ENCODE measurements at places on chromosomes 3 and 15.

- no peak overlapping the region for H3K4me3 ChIP-seq
- H3K36me3 ChIP-seq: peaks cover 10% of the 10 kb centered on the region
Measured at GRCh38 chr3:138271189-138271794, 58.4 kb downstream of the NME9 start.

DNA sequence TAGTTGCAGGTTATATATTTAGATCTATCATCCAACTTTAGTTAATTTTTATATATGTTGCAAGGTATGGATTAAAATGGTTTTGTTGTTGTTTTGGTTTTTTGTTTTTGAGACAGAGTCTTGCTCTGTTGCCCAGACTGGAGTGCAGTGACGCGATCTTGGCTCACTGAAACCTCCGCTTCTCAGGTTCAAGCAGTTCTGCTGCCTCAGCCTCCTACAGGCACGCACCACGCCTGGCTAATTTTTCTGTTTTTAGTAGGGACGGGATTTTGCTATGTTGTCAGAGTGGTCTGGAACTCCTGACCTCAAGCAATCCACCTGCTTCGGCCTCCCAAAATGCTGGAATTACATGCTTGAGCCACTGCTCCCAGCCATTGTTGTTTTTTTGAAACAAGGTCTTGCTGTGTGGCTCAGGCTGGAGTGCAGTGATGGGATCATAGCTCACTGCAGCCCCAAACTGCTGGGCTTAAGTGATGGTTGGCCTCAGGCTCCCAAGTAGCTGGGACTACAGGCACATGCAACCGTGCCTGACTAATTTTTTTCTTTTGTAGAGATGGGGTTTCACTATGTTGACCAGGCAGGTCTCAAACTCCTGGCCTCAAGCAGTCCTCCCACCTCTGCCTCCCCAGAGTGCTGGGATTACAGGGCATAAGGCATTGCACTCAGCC, 92.0 kb downstream of the ZNF609 start:
- no peak overlapping the region for H3K4me3 ChIP-seq
- no peaks in the 10 kb centered on the region for H3K27me3 ChIP-seq
- H3K36me3 ChIP-seq: no peaks in the 10 kb centered on the region
- DNase-seq: no peak

- H3K4me1 ChIP-seq: no peaks in the 10 kb centered on the region
- H3K4me3 ChIP-seq: no peak overlapping the region
- no peaks in the 10 kb centered on the region for H3K36me3 ChIP-seq
- no peak overlapping the region for H3K27ac ChIP-seq
- no peaks in the 10 kb centered on the region for H3K27me3 ChIP-seq
- DNase-seq: no peak
Measured at GRCh38 chr3:26712211-26713026, 89.8 kb downstream of the LRRC3B start.

DNA sequence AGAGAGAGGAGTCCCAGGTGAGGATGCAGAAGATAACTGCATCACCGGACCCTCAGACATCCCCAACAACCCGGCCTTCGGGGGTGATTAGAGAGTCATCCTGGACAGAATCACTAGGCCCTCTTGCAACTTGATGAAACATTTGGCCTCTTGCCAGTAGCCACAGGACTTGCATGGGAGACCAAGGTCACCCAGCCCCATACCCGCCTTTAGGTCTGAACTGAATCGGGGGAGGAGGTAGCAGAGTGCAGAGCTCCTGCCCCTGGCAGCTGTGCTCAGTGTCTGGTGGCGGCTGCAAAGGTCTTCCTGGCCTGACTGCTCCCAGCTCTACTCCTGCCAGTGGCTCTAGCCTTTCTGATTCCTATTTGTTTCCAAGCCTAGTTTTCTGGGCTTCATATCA, 12.4 kb downstream of the PIF1 start:
- H3K27ac ChIP-seq: no peak overlapping the region
- DNase-seq: no peak
- H3K4me1 ChIP-seq: no peaks in the 10 kb centered on the region
- no peak overlapping the region for H3K4me3 ChIP-seq
- H3K27me3 ChIP-seq: peaks cover 6% of the 10 kb centered on the region

DNA sequence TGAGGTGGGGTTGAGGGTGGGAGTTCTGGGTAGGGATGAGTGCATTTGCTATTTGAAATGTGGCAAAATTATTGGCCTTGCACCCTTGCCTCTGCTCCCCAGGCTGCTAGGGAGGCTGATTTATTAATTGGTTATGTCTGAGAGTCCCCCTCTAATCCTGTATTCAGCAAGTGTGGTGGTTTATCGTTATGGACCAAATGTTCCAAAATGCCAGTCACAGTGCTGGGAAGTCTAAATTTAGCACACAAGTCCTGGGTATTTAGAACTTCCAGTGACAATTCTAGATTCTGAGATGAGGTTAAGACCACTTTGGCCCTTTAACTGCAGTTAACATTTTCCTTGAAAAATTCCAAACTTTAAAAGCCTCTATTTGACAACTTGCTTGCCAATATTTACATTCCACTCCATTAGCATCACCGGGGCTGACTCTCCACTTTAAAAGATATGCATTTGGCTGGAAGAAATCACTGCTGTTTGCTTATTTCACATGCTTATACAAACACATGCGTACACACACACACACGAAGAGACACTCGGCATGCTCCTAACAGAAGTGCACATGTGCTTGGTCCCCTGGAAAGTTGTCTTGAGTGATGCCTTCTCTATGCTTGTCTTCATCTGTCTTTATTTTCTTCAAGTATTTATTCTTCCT, 247.7 kb downstream of the IL20RB start:
- H3K27me3 ChIP-seq: no peaks in the 10 kb centered on the region
- no peak for DNase-seq
- H3K27ac ChIP-seq: no peak overlapping the region
- H3K36me3 ChIP-seq: no peaks in the 10 kb centered on the region
- H3K4me1 ChIP-seq: no peaks in the 10 kb centered on the region

DNA sequence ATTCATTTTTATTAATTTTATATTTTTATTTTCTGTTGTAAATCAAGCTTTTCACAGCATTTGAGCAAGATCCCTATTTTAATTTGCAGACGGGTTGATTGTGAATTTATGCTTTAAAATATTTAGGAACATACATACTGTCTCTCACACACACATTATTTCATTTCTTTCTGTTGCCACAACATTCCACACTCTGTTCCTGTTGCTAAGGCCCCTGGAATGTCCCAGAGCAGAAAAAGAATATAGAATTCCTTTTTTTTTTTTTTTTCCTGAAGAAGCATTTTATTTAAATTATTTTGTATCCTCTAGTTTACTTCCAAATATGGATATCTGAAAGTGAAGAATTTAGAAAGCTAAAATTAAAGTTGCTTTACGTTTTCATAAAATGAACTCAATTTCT, 36.8 kb upstream of the SCAANT1 start:
- no peaks in the 10 kb centered on the region for H3K27me3 ChIP-seq
- H3K36me3 ChIP-seq: no peaks in the 10 kb centered on the region
- H3K4me3 ChIP-seq: no peak overlapping the region
- H3K27ac ChIP-seq: no peak overlapping the region

GRCh38 chr3:101867511-101867910, 18.2 kb downstream of the NFKBIZ start:
- DNase-seq: no peak
- no peak overlapping the region for H3K27ac ChIP-seq
- H3K4me3 ChIP-seq: no peak overlapping the region
- peaks cover 17% of the 10 kb centered on the region for H3K4me1 ChIP-seq
- H3K36me3 ChIP-seq: no peaks in the 10 kb centered on the region

DNA sequence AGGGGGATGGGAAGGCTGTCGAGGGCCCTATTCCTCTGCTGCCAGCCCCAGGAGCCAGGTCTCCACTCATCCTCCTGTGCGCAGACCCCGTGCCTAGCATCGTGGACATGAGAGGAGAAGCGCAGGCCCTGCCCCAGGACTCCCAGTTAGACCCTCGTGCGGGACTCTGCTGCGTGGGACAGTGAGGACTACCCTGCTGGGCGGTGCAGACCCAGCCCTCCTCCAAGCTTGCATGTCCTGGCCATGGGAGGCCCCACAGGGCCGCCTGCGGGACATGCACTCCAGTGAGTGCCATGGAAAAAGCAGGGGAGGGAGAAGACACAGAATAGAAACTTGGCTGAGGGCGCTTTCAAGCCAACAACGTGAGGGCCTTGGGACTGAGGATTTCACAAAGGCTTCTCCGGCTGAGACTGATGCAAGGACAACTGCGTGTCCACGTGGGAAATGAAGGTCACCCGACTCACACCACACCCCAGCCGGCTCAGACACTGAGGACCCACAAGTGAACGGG, 62.6 kb upstream of the IQSEC1 start:
- H3K36me3 ChIP-seq: no peaks in the 10 kb centered on the region
- no peak overlapping the region for H3K4me3 ChIP-seq
- no peak for DNase-seq
- H3K4me1 ChIP-seq: no peaks in the 10 kb centered on the region
- no peak overlapping the region for H3K27ac ChIP-seq

- no peak overlapping the region for H3K27ac ChIP-seq
- DNase-seq: no peak
- H3K4me3 ChIP-seq: no peak overlapping the region
- H3K36me3 ChIP-seq: no peaks in the 10 kb centered on the region
- no peaks in the 10 kb centered on the region for H3K4me1 ChIP-seq
Measured at GRCh38 chr3:133191818-133192217, 153.6 kb downstream of the TMEM108 start.

DNA sequence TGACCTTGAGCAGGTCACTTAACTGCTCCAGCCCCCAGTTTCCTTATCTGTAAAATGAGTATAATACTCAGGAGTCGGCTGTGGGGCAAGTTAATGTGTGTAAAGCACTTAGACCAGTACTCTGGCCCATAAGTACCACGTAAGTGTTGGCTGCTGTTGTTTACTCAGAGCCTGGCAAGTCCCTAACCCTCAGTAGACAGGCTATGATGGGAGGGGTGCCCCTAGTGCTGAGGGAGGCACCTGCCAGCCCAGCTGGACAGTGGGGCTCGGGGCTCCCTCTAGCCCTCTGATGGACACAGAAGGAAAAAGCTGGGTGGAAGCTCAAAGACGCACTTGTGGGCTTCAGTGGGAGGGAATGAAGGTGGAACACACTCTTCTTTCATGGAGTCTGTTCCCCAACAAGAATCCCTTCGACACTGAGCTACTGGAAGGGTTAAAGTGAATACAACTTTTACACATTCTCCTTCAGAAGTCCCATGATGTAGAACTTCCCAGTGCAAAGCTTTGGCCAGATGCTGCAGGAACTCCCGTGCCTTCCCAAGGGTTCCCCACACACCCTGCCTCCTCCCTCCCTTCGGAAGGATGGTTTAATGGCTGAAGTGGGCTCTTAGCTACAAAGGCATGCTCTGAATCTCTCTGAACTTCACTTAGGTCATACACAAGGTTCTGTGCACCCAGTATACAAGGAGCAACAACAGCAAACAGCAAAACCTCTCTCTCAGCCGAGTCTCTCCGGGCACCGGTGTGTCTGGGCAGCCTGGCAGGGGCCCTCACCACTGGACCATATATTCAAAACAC, 25.4 kb downstream of the TMEM44 start:
- H3K4me3 ChIP-seq: no peak overlapping the region
- no peaks in the 10 kb centered on the region for H3K27me3 ChIP-seq
- peaks cover 8% of the 10 kb centered on the region for H3K36me3 ChIP-seq
- H3K27ac ChIP-seq: no peak overlapping the region
- DNase-seq: no peak
- H3K4me1 ChIP-seq: no peaks in the 10 kb centered on the region

DNA sequence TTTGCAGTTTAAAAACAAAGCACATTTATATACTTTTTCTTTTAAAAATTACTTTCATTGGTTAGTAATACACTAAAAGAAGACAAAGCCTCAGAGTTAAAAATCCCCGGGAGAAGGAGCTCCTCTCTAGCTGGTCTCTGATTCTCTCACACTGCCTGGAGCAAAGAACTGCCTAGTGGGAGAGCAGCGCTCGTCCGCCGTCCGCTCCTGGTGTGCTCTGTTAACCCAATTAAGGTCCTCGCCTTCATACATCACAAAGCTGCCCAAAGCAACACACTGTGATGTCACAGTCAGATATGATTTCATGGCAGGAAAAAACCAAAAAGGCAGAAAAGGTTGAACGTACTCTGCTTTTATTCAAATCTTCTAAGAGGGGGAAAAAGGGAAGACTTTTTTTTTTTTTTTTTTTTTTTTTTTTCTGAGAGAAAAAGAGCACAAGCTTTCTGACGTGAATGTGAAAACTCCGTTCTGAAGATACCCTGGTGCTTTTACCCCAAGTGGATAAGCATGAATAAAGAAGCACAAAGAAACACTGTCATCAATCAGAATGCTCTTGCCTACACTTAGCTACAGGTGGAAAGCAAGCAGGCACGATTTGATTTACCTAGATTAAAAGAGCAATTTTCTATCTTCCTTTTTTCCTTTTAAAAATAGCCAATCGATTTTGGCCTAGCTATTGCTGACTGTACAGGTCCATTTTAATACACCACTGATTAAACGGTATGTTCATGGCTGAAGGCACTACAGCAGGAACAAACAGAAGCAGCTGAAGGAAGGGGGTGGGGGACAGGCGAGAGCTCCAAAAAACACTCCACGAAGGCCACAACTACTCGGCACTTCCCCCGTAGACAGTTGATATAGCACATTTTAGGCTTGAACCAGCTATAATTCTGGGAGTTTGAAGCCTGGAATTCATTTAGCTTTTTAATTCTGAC, 115.2 kb downstream of the TIGIT start:
- H3K27me3 ChIP-seq: no peaks in the 10 kb centered on the region
- H3K36me3 ChIP-seq: no peaks in the 10 kb centered on the region
- H3K4me1 ChIP-seq: peaks cover 9% of the 10 kb centered on the region

GRCh38 chr15:79082363-79083070, 8.1 kb downstream of the RASGRF1 start:
- DNase-seq: no peak
- no peaks in the 10 kb centered on the region for H3K36me3 ChIP-seq
- no peak overlapping the region for H3K27ac ChIP-seq
- H3K4me3 ChIP-seq: no peak overlapping the region
- H3K4me1 ChIP-seq: no peaks in the 10 kb centered on the region
- H3K27me3 ChIP-seq: no peaks in the 10 kb centered on the region

GRCh38 chr3:161177991-161178390, 43.1 kb upstream of the NMD3 start:
- no peak overlapping the region for H3K4me3 ChIP-seq
- no peak for DNase-seq
- no peaks in the 10 kb centered on the region for H3K27me3 ChIP-seq
- H3K4me1 ChIP-seq: peaks cover 10% of the 10 kb centered on the region

GRCh38 chr3:58197588-58197987, 13.2 kb downstream of the DNASE1L3 start:
- H3K4me3 ChIP-seq: no peak overlapping the region
- H3K27ac ChIP-seq: no peak overlapping the region
- H3K27me3 ChIP-seq: no peaks in the 10 kb centered on the region
- DNase-seq: no peak
- H3K4me1 ChIP-seq: peaks cover 21% of the 10 kb centered on the region

- no peaks in the 10 kb centered on the region for H3K4me1 ChIP-seq
- no peak for DNase-seq
Measured at GRCh38 chr3:16132928-16133327, 41.6 kb upstream of the GALNT15 start.

- no peak for DNase-seq
- H3K36me3 ChIP-seq: no peaks in the 10 kb centered on the region
- H3K27ac ChIP-seq: no peak overlapping the region
Measured at GRCh38 chr3:29409409-29409808, 128.5 kb downstream of the RBMS3 start.

- no peaks in the 10 kb centered on the region for H3K4me1 ChIP-seq
- H3K4me3 ChIP-seq: no peak overlapping the region
- H3K27ac ChIP-seq: no peak overlapping the region
Measured at GRCh38 chr3:44926921-44927320, 49.1 kb downstream of the ZDHHC3 start.
